ENCODE measurements at places on chromosomes 5 and 9.

GRCh38 chr5:62489471-62489870 lies 76.9 kb downstream of the IPO11 start:
- DNase-seq = no peak

GRCh38 chr9:8486095-8486494 lies 686.5 kb upstream of the DMAC1 start:
- DNase-seq = peak; percentile 2

DNA sequence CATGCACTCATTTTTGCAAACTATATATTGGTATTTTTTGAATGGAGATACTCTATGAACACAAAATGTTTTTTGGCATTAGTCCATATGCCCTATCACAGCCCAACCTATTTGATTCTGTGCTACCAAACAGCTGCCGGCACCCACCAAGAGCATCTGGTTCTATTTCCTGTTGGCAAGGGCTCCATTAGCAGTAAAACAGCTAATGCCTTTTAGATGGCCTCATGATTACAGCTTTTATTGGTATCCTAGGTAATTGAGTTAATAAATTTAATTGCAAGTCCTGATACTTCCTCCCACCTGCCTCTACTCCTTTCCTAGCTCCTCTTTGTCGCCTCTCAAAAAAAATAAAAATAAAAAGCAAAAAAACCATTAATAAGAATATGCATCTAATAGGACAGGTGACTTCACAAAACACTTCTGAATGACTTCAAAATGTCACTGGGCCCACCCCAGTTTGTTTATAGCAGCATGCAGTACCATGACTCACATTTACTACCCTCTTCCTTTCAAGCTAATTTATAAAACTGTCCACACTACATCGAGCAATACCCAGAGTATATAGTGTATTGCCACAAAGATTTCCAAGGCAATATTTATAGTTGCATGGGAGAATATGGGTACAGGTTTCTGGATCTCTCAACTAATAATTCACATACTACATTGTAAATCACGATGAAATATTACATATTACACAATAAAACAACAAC lies 620.4 kb downstream of the SLCO4C1 start:
- no peak for DNase-seq

DNA sequence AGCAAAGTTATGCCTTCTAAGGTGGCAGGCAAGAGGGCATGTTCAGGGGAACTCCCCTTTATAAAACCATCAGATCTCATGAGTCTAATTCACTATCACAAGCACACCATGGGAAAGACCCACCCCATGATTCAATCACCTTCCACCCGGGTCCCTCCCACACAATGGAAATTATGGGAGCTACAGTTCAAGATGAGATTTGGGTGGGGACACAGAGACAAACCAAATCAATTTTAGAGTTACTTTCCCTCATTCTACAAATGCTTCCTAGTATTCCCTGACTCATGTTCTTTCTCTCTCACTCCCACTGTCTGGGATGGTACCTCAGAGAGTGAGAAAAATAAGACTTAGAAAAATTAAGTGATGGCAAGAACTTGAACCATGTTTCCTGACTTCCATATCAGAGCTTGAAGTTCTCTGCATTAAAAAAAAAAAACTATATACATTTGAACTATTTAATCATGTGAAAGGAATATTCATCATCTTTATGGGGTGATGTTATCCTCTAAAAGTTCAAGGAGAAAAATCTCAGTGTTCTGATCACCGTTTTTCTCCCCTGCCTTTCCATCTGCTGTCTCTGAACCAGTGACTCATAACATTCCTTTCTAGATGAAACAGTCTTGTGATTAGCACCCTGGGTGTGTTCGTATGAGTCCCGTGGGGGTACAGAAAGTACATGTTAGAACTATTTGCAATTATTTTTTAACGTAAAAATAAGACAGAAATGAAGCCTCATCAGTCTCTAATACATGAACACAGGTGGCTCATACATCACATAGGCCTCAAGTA lies 282.9 kb downstream of the SLF1 start:
- DNase-seq = no peak

DNA sequence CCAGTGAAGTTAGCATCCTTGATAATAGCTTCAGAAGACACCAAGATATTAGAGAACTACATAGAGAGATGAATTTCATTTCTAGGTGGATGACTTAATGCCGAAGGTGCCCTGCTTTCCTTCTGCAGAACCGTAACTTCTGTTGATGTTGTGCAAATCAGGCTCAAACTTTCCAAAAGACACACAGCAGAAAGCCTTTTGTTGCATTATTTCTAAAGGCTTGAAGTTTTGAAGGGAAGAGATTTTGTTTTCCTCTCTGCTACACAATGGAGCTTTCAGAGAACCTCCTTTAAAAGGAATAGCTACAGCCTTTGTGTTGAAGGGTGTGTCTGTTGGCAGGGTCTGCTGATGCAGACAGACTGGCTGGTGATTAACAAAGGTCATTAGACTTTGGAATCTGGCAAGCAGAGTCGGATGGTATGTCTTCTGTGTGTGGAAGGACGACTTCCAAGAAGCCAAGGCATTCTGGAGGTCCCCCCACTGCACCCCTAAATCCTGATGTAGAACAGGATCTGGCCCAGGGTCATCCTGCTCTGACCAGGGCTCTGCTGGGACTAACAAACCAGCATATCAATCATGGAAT lies 57.8 kb downstream of the ZNF462 start:
- DNase-seq = no peak

DNA sequence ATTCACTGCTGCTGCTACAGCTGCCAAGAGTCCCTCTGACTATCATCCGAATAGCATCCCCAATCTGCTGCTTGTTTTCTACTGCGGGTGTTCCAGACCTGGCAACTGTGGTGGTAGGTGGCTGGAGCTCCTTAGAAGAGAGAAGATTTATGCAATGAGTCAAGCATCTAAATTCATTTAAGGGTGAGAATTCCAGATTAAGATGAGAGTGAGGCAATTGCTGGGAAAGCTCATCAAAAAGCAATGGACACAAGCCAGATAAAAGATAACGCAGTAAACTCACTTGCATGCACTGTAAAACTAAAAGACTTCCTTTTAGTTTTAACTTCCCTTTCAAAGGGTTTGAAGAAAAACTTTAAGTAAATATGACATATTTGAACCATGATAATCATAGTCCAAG lies 3.9 kb downstream of the PLK2 start:
- no peak for DNase-seq

DNA sequence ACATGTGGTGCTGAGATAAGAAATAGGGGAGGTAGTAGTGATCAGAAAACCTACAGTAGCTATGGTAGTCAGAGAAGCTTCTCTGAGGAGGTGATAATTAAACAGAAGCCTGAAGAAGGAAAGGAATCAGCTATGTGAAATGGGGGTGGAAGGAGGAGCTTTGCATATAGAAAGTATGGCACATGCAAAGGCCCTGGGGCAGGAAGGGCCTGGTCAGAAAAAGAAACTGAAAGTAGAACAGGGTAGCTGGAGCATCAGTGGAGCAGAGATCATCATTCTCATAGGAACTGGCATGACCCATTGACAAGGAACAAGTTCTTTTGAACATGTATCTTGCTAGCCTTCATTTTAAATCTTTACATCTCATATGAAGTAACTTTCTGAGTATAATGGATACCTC lies 80.7 kb upstream of the ADRA1B start:
- DNase-seq = no peak

- DNase-seq = no peak
Measured at GRCh38 chr9:74973714-74974113, 21.0 kb upstream of the C9orf40 start.

DNA sequence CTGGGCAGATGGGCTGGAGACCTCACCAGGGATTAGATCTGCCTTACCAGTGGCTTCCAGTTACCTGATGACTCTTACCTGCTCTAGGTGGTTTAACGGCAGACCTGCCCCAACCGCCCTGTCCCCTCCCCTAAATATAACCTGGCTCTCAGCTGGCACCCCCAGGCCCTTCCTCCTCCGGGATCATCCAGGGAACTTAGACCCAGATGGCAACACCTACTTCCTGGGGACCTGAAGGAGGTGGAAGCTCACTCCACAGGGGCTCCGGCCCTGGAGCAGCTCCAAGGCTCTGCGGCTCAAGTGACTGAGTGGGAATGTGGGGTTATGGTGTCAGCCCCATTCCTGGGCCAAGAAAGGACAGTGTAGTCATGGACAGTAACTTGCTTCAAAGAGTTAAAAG lies 130.4 kb downstream of the OLFM1 start:
- no peak for DNase-seq

GRCh38 chr5:38551030-38552017 lies 5.1 kb downstream of the LIFR start:
- DNase-seq = no peak

DNA sequence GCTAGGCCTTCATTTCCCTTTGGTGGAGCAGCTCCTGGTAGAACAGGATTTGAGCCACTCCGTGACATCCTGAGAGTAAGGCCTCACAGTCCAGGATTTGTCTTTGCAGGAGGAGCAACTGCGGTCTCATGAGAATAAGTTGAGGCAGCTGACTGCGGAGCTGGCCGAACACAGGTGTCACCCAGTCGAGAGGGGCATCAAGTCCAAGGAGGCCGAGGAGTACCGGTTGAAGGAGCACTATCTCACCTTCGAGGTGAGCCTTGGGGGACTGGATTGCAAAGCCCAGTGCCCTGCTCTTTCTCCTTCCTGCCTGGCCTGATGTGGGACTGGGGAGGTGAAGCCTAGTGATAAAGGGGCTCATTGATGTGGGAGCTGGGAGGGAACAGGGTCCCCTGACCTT lies 44.3 kb downstream of the PSD2 start:
- no peak for DNase-seq

DNA sequence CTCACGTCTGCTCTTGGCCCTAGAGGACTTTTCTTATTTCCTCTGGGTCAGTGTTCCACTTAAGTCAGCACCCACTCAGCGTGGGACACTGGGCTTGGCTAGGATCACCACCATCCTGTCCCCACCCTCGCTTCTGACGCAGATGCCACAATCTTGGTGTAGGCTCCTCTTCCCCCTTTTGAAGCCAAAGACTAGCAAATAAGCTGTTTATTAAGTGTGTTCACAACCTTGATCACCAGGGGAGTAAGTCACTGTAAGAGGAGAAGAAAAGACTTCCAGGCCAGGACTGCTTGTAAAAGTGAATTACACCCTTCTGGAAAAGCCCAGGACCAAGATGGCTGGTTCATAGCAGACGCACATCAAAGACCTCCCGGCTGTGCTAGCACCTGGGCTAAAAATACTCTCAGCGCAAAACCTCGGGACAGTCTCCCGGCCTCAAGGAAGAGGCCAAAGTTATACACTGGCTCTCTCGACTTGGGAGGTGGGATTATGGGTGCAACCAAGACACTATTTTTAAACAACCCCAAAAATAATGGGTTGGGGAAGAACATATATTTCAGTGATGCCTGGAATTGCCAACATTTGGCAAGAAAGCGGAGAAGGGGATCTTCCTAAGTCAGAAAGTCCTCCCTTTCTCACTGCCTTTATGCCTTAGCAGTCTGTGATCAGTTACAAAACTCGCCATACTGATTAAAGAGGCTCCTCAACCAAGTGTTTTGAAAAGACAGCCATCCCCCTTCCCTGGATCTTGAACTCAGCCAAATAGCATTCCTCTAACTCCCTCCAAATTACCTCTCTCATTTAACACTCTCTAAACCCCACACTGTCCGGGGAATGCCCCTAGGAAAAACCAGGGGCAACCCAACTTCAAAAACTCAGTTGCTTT lies 69.4 kb downstream of the RAPGEF1 start:
- peak; percentile 94 for DNase-seq

DNA sequence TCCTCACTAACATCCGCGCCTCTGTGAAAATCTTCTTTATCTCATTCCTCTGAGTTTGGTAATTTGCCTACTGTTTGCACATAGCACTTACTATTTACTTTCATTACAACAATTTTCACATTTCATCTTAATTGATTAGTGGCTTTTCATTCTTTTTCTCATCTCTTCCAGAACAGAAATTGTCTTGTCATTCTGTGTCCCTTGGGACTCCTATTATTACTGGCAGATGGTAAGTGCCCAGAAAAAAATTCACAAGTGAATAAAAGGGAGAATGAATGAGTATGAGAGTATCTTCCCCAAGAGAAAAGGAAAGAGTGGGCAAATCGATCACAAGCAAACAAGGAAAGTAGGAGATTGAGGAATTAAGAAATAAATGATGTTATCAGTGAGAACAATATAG lies 876.1 kb downstream of the TLE4 start:
- no peak for DNase-seq

GRCh38 chr9:87213948-87214347 lies 266.6 kb upstream of the GAS1 start:
- DNase-seq = no peak

- DNase-seq = no peak
Measured at GRCh38 chr9:81594415-81594814, 94.9 kb downstream of the TLE1 start.

DNA sequence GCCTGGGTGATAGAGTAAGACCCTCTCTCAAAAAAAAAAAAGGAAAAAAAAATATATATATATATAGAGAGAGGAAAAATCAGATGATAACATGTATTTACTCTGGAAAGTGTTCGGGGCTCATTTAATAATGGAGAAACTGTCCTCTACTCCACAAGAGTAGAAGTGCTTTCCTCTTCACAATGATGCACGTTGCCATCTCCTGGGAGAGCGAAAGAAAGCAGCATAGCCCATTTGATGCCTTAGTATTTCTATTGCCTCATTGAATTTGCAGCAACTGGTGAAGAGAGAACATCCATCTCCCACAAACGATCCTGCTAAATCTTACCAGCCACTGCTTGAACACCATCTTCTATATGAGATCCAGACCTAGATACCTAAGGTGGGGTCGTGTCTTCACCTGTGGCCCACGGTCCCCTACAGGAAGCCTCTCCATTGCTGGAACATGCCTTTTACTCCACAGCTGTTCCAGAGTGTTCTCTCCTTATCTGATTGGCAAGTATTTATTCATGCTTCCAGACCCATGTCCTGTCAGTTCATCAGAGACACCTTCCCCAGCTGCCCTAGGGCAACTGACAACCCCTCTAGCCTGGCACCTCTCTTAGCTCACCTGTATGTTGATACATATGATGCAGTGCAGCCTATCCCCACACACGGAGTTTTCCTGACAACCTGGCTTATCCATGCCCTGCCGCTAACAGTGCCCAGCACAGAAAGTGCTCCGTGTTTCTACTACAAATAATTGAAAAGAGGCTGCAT lies 115.3 kb downstream of the MARCHF11 start:
- DNase-seq = no peak

DNA sequence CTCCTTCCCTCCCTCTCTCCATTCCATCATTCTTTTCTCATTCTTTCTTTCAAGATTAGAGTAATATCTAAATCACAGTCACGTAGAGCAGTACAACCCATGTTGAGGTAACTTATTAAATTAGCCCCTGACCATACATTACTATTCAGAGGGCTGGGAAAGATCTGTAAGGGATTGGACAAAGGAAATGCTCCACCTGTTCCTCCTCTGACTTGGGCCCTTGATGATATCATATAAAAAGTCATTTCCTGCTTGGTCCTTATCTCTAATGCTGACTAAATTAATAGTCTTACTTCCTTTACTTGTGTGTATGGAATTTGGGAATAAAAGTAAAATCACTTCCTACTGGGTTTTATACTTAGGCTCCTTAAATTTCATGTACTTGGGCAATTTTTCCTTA lies 40.8 kb downstream of the SNX18 start:
- no peak for DNase-seq

GRCh38 chr5:55324006-55324405 lies 16.2 kb downstream of the MTREX start:
- no peak for DNase-seq
